Activated T-helper 17 cell treated with anti-CD3 and anti-CD28 coated beads, Interleukin-2, amount 50 U/mL, for 72 hours (primary cell): ENCODE measurements at places on chromosomes 3 and 15.

- ATAC-seq = no peak
Measured at GRCh38 chr3:9552252-9552999, 1.2 kb downstream of the LHFPL4 start.

DNA sequence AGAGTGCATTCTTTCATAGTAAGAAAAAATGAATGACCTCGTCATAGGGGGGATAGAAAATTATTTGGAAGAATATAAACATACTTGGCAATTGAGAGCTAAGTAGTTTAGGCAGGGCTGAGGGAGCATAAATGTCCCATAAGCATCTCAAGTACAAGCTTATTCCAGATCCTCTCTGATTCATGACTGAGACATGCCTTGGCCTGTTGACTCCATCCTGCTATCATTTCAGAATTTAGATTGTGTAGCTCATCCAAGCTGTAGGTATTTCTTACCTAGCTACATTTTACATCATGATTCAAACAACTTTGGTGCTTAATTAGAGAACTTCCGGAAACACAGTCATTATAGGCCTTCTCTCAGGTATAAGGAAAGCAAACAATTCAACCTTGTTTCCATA is 12.3 kb downstream of the POGLUT1 start:
- no peak for ATAC-seq

DNA sequence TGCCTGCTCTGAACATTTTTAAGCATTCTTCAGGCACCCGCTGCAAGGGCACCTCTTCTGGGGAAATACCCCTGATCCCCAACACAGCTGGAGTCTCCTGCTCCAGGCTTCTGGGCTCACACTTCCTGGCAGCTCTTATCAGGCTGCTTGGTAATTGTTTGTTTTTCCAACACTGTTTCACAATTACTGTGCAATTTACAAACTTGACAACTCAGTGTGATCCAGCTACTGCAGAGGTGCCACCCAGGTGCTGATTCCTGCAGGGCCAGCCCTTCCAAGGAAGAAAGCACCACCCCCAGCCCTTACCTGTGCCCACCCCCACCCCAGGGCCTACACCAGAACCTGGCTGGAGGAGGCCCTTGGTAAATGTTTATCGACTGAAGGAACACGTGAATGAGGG is 66.5 kb downstream of the MAGEF1 start:
- no peak for ATAC-seq

DNA sequence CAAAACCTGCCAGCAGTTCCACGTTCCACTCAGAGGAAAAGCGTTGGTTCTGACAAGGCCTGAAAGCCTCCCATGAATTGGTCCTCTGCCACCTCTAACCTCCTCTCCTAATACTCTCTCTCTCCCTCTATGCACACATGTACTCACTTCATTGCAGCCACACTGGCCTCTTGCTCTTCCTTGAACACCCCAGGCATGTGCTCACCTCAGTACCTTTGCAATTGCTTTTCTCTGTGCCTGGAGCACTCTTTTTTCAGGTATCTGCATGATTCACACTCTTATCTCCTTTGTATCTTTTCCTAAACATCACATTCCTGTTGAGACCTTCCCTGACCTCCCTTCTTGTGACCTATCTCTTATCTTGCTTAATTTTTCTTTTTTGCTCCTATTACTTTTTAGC is 178.2 kb upstream of the FEZF2 start:
- ATAC-seq = no peak

DNA sequence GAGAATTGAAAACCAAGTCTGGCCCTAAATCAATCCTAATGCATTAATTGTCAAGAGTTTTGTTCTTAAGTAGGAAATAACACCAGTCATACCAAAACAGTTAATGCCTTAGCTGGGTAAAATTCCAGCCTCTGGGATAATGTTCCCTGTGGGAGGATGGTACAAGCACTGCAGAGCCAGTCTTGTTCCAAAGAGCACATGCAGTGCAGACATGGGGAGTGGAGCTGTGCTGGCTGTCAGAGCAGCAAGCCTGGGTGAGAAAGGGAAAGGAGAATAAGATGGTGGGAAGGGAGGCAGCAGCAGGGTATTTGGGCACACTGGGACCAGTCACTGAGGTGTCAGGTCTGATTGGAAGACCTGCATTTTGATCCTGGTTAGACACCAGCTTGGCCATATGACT is 12.1 kb downstream of the ALAS1 start:
- ATAC-seq = no peak

DNA sequence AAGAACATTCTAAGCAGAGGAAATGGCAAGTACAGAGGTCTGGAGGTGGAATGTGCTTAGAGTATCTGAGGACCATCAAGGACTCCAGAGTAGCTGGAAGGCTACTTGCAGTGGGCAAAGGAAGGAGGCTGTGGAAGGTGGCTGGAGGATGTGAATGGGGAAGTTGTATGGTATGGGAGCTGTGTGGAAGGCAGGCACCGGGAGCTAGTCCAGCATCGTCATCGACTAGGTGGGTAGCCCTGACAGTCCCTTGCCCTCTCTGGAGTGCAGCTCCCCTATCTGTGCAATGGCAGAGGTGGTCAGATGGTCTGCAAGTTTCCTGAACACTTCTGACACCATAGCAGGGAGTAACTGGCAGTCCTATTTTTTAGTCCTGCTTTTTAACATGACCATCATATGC is 19.3 kb downstream of the CCDC13 start:
- ATAC-seq = no peak
